NCI-H526 treated with DMSO at 0.1 percent for 48 hours (cell line): ENCODE measurements at places on chromosomes 2 and 18.
A peak's percentile ranks its signal among the peaks of the same experiment; 100 is the strongest.

- no peak for DNase-seq
These were observed 194.1 kb upstream of the DSEL start for GRCh38 chr18:67710639-67711038.

GRCh38 chr18:38751898-38752297 is 1186.3 kb upstream of the CELF4 start:
- DNase-seq = no peak

DNA sequence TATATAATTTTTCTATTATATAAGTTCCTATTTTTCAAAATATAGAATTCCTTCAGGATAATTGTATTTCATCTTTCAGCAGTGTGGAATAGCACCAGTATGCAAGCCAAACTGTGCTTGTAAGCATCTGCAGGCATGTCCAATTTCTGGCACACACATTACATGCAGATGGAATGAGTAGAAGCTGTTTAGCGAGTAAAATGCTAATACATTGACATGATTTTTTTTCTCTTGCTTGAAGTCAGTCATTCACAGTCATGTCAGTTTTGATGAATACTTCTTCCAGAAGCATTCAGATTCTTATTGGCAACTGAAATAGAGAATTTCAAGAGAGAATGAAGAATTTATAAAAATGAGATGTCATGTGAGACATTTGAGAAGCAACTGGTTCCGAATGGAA is 109.4 kb downstream of the CERS6 start:
- peak; percentile 38 for DNase-seq

DNA sequence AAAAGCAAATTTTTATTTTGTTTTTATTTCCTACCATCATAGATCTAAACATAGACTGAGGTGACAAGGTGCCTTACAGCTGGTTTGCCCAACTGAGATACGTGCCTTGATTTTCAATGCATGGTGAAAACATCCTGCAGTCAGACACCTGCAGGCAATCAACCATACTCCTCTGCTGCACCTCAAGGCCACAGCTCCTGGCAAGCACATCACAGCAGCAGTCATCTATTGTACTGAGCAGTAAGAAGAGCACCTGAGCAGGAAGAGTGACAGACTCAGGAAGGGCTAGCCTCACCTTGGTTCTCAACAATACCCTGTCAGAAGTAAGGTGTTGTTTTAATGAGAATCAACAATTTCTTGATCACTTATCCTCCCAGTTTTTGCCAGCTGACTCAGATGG is 1206.8 kb upstream of the NRXN1 start:
- no peak for DNase-seq

- no peak for DNase-seq
These were observed 119.7 kb upstream of the ALKAL2 start for GRCh38 chr2:407630-408029.

- no peak for DNase-seq
These were observed 70.6 kb upstream of the ASAP2 start for GRCh38 chr2:9135822-9136558.

- DNase-seq = no peak
These were observed 29.5 kb downstream of the INPP4A start for GRCh38 chr2:98473995-98474780.

DNA sequence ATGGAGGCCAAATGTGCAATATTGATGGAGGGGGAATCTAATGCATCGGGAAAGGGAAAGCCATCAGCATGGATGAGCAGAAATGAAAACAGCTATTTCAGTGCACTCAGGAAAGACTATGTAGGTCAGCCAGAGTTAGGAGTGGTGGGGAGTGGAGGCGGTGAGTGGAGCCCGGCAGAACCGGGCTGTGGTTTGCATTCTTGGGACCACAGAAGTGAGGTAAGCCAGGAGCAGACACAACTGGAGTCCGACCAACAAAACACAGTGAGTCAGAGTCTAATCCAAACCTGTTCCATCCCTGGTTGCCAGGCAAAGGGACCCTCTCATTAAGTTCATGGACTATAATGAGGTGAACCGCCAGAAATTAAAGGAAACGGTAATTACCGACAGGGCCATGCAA is 61.1 kb upstream of the RAB12 start:
- no peak for DNase-seq

DNA sequence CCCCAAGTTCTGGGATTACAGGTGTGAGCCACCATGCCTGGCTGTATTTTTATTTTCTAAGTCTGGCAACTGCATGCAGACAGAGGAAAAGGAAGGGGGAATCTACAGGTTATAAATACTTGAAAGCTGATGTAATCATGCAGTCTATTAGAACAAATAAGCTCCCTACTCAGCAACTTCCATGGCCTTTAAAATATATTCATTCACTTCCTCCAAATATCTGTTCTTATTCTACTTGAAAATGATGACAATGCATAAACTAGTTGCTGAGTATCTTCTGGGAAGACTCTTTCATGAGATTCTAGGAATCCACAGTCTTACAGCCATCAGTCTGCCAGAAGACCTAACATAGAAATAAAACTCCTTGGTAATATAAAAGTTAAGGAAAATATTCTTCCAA is 66.9 kb upstream of the NCKAP5 start:
- DNase-seq = no peak

DNA sequence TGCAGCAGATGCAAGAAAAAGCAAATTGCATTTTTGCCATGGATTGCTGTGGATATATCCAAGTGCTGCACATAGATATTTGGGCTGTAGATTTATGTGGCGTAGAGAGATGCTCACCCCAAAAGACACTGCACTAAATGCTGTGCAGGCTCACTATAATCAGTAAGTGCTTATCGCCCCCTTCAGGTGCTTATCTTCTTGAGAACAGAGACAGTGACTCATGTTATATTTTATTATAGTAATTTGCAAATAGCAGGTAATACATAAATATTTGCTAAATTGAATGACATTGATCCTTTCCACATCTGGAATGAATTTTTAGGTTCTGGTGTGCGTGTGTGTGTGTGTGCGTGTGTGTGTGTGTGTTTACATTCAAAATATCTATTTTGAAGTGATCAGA is 36.8 kb upstream of the PLEKHM3 start:
- DNase-seq = peak; percentile 39

GRCh38 chr18:51097021-51097822 is 67.2 kb downstream of the SMAD4 start:
- DNase-seq = no peak

DNA sequence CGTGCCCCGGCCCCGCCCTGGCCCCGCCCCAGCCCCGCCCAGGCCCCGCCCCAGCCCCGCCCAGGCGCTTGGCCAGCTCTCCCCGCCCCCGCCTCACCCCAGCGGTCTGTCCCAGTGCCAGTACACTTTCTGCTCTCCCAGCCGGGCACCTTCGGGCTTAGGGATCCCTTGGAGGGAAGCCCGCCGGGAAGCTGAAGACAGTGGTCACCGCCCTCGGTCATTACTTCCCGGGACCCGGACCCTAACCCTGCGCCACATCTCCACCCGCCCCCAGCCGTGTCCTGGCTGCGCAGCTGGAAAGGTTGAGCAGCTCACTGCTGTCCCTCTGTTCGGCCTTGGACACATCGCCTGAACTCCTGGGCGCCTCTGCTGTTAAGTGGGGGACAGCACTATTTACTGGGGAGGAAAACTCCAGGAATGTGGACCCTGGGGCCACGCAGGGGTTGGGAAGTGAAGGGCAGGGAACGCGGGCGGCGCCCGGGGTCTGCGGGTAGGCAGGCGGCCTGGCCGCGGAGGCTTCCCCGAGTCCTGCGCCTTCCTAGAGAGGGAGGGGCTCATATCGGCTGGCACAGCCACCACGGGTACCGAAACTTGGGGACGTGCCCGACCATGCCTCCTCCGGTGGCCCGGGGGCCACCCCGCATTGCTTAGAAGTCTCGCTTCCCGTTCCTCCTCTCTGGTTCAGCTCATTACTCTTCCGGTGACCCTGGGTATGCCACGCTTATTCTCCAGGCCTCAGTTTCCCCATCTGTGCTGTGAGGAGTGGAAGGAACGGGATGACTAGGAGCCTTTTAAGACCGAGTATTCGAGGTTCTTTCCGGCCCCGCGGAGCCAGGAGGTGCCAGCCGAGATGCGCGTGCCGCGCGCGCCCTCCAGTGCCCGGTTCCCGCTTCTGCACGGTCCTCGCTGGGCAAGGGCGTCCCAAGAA is 121.0 kb downstream of the GYPC start:
- DNase-seq = no peak

GRCh38 chr2:239131521-239131920 is 269.3 kb downstream of the HDAC4 start:
- DNase-seq = no peak

DNA sequence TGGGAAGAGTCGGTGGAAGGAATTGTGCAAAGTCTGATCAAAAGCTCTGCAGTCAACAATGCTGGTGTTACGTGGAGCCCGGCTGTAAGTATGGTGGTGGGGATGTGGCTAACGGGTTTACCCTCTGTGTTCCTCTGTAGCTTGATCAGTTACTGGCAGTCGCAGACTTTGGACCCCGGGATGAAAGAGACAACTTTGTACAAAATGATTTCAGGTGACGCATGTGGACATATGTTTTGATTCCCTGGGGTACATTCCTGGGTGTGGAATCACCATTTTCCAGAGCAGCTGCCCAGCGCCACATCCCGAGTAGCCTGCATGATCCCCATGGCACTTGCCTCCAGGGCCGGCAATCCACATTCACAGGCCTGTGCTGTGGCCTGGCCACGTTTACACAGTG is 9.8 kb downstream of the RBFA start:
- DNase-seq = no peak

- no peak for DNase-seq
These were observed 1579.4 kb upstream of the TMEFF2 start for GRCh38 chr2:193774166-193774565.

- no peak for DNase-seq
These were observed 212.6 kb downstream of the SH3RF3 start for GRCh38 chr2:109341355-109342255.

GRCh38 chr2:44051593-44052347 is 56.0 kb upstream of the LRPPRC start:
- no peak for DNase-seq

DNA sequence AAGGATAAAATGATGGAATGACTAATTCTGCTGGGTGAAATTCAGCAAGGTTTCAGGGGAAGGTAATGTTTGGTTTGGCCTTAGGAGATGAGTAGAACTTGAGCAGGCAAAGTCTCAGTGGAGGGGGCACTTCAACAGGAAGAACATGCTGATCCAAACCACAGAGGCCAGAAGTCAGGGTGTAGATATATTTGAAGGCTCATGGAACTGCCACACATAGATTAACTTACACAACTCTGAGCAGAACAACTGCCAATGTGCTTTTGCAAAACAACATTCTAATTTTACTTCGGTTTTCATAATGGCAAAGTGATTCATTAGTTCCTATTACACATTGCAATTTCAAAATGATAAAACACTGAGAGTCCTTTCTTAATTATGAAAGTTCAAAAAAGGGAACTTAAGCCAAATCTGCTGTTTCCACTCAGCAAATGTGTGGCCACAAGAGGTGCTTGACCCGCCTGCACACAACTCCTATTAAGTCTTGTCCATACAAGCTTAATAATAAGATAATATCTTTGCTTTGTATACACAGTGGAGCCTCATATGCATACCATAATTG is 284.8 kb downstream of the MREG start:
- DNase-seq = no peak

- no peak for DNase-seq
These were observed 94.6 kb upstream of the LGALSL start for GRCh38 chr2:64359171-64359891.

DNA sequence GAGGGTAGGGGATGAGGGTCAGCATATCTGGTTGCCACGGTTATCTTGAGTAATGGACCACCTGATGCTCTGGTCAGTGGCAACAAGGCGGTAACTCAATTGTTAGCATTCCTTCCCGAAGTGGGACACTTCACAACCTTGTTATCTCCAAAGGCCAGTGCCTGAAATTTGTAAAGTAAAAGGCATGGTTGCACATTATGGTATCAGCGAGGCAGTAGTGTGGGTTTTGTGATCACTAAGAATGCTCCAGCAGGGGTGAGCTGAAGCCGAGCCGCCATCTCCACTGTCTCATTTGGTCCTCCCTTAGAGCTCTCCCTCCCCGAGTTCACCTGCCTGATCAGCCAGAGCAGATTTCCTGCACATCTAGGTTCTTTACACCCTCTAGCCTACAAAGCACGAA is 50.5 kb upstream of the LGALSL start:
- no peak for DNase-seq

- no peak for DNase-seq
These were observed 75.2 kb upstream of the CD28 start for GRCh38 chr2:203631068-203631757.

DNA sequence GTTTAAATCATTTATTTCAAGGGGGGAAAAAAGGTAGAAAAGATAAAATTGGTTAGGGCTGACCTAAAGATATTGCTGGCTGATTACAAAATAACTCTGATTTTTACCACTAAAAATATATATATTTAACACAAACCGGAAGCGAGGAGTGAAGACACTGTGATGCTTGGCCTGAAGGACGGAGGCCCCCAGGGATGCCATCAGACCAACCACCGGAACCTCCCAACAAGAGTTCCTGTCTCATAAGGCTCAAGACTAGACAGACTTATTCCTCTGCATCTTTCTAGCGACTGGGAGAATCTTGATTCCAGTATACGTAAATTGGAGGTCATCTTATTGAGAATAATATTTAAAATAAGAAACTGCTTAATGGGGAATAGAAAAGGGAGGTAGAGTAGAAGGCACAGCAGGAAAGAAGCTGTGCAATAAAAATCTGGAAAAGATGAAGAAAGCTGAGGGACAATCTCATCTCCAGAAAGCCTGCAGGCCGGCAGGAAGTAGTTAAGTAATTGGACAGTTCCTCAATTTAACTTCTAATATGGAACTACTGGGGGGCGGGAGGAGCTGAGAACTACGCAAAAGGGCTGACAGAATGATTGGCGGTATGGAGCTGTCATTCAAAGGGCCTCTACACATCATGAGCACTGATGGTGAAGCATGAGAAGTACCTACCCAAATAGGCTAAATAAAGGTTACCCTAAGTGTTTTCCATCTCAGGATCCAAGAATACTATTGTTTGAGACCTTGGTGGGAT is 91.1 kb downstream of the DTNB start:
- DNase-seq = no peak

DNA sequence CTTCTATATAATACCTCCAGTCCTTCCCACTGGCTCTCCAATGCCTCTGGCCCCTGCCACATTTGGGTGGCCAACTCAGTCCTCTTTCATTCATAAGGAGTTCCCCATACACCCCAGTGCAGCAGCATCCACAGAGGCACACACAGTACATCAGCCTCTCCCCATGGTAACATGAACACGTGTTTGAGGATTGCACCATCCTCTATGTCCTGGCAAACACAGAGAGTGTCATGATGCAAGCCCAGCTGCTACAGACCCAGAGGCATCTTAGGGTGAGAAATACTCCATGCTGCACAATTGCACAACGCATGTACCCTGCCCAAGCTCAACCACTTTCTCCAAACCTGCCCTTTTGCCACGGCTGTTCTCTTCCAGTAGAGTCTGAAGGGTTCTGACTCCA is 11.5 kb downstream of the IGFBP5 start:
- DNase-seq = no peak

DNA sequence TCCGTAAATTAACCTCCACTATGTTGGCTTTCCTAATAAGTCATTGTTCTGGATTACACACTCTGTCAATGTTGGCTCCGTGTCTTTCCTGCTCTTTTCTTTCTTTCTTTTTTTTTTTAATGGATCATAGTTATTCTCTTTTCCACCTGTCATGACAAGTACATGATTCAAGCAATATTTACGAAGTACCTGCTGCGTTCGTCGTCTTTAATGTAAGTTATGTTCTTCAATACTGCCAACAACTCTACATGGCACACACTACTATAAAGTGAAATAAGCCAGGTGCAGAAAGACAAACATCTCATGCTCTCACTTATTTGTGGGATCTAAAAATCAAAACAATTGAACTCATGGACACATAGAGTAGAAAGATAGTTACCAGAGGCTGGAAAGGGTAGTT is 239.1 kb downstream of the SCG2 start:
- no peak for DNase-seq

- DNase-seq = no peak
These were observed 294.8 kb downstream of the RND3 start for GRCh38 chr2:150192701-150193100.

GRCh38 chr18:60870261-60871153 is 462.7 kb upstream of the CDH20 start:
- DNase-seq = no peak
